ENCODE measurements at places on chromosomes 13 and 19. TPM values are rescaled to one million over a fixed set of nuclear protein-coding genes. Genes with fewer than 3 reads are reported as not detected.

ANGPTL4 gene
- total RNA-seq, result 55.1 TPM

CEACAM16 gene
- not detected for total RNA-seq

ABHD13 gene
- 5.6 TPM for total RNA-seq

FBXW9 gene
- total RNA-seq, result 15.8 TPM

UPK1A gene
- not detected for total RNA-seq

SHISA7 gene
- total RNA-seq, result not detected

PPM1N gene
- 3.0 TPM for total RNA-seq

DIRAS1 gene
- not detected for total RNA-seq

GGN gene
- total RNA-seq, result 0.92 TPM

FFAR1 gene
- total RNA-seq, result not detected

ZNF132 gene
- total RNA-seq, result 3.3 TPM

ZNF850 gene
- total RNA-seq, result 3.9 TPM

CAB39L gene
- total RNA-seq, result 7.8 TPM

PCSK4 gene
- total RNA-seq, result 0.28 TPM

RPS16 gene
- 2,869 TPM for total RNA-seq

NTN5 gene
- total RNA-seq, result not detected

KLK4 gene
- not detected for total RNA-seq

CEACAM8 gene
- total RNA-seq, result not detected

Data from airway epithelial cell (primary cell).